ENCODE measurements at places on chromosomes 1 and 21.
A peak's percentile ranks its signal among the peaks of the same experiment; 100 is the strongest.

DNA sequence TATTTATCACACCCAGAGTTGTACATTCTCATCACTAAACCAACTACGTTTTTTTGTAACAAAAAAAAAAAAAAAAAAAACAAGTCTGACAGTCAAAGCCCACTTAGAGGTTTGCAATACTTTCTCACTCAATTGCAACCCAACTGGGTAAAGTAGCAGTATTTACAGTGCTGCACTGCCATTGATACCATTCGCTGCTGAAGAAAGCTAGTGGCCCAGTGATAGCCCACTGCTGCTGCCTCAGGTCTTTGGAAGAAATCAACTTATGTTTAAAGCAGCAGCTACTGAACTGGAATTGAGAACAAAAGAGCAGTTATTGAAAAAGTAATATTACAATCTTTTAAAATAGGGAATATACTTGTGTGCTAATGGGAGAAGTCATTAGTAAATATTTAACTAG lies 2.7 kb downstream of the HNRNPU start:
- no peak for DNase-seq

GRCh38 chr1:1563688-1564087 lies 11.0 kb downstream of the SSU72 start:
- peak; percentile 77 for DNase-seq

DNA sequence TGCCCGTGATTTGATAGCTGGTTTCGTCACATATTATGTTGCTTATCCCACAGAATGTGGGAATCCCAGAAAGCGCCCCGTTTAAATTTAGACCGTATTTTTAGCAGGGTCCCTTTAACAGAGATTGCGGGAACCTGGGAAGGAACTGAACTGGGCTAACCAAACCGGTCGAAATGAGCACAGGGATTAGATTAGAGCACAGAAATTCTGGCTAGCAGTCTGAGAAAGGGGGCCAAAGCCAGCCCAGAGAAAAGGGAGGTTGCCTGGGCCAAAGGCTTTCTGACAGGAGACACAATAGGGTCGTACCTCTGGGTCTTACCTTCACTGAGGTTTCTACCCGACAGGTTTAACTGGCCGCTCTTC lies 327 bp downstream of the LRRC40 start:
- DNase-seq = no peak

GRCh38 chr1:156815307-156815826 lies 1.3 kb downstream of the SH2D2A start:
- peak; percentile 34 for DNase-seq

- DNase-seq = no peak
Measured at GRCh38 chr1:173360487-173361063, 116.6 kb upstream of the PRDX6 start.

DNA sequence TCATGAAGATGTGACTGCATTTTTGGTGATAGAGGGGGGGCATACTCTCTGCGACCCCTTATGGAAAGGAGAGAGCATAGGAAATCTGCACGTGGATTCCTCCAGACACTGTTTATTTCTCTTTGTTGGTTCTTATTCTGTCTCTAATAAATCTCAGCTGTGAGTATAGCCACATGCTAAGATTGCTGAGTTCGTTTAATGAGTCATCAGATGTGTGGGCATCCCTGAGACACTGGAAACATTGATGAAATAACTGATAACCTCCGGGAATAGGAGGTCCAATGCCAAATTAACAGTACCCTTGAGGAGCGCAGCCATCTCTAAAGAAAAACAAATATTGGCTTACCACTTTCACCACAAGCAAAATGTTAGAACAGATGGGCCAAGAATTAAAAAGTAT lies 880.2 kb upstream of the NEGR1 start:
- DNase-seq = no peak

- no peak for DNase-seq
Measured at GRCh38 chr1:115237507-115237906, 100.5 kb downstream of the NGF start.

- DNase-seq = no peak
Measured at GRCh38 chr1:175679981-175680652, 63.3 kb downstream of the TNR start.

- no peak for DNase-seq
Measured at GRCh38 chr21:34935452-34935851, 113.7 kb downstream of the RUNX1 start.

DNA sequence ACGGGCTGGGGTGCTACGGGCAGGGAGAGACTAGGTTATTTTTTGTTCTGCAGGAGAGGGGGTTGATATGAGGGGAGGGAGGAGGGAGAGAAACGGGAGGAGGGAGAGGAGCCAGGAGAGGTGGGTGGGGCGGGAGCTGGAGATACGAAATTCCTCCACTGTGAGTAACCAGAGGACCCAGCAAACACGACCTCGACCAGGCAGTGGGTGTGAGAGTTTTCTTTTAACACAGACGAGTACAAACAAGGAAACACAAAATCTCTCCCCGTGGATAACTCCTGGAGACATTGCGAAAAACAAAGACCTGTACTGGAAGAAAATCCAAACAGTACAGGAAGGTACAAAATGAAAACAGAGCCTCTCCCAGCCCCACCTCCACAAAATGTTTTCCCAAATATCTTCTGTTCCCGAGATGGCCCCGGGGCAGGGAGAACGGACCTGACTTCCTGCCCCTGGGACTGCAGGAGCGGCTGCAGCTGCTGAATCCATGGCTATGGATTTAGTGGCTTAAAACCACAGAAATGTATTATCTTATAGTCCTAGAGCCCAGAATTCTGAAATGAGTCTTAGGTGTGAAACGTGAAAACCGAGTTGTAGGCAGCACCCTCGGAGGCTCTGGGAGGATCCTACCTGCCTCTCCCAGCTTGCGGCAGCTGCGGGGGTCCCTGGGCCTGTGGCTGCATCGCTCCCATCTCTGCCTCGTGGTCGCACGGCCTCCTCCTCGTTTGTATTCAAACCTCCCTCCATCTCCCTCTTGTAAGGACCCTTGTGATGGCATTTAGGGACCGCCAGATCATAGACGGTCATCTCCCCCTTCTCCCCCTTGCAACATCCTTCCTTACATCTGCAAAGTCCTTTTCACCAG lies 82.2 kb downstream of the RIPK4 start:
- no peak for DNase-seq

DNA sequence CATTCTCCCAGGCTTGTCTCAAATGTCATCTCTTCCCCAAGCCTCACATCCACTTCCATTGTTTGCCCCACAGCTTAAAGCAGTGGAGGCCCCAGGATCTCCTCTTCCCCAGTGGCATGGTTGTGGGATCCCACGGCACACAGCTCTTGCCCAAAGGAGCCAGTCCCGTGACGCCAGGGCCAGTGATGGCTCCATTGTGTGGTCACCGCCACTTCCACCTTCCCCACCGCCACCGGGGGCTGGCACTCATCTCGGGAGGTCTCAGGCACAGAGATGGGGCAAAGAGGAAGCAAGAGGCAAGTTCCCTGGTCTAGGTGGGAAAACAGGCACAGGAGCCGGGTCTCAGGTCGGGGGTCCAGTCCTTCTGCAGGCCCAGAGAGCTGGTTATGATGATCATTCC lies 22.9 kb upstream of the ALDH4A1 start:
- no peak for DNase-seq

- no peak for DNase-seq
Measured at GRCh38 chr21:28345934-28346333, 646.7 kb downstream of the LTN1 start.

GRCh38 chr1:187018291-187018690 lies 189.5 kb downstream of the PLA2G4A start:
- no peak for DNase-seq

- no peak for DNase-seq
Measured at GRCh38 chr1:62235576-62235975, 40.9 kb downstream of the L1TD1 start.

- DNase-seq = no peak
Measured at GRCh38 chr1:16920951-16921350, 780 bp upstream of the CROCC start.

GRCh38 chr1:237011432-237011831 lies 7.2 kb upstream of the MT1HL1 start:
- DNase-seq = no peak

GRCh38 chr1:162943622-162944021 lies 82.6 kb upstream of the CCDC190 start:
- DNase-seq = no peak

- no peak for DNase-seq
Measured at GRCh38 chr1:58465825-58466629, 80.5 kb downstream of the OMA1 start.

- no peak for DNase-seq
Measured at GRCh38 chr21:37536616-37537278, 170.2 kb downstream of the DYRK1A start.

DNA sequence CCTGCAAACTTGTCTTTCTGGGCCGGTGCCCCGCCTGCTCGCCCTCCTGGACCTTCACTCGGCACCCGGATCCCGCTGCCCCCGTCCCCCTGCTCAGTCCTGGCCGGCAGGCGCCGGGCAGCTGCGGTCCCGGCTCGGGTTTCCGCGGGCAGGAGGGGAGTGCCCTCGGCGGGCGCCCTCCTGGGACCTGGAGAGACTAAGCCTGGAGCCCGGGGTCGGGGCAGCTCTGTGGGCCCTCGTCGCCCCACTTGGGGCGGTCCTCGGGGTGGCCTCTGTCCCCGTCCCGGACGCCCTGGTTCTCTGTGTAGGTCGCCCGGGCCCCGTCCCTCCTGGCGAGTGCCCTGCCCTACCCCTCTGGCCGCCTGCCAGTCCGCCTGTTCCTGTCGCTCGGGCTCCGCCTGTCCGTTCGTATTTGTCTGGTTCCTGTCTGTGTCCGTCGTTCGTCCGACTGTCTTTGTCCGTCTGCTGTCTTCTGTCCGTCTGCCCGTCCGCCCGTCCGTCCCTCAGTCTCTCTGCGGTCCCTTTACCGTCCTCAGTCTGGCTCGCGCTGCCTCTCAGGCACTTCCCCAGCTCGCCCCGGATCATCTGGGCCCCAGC lies 490 bp downstream of the SERINC2 start:
- peak; percentile 87 for DNase-seq

- no peak for DNase-seq
Measured at GRCh38 chr1:11515368-11516300, 36.7 kb downstream of the DISP3 start.

DNA sequence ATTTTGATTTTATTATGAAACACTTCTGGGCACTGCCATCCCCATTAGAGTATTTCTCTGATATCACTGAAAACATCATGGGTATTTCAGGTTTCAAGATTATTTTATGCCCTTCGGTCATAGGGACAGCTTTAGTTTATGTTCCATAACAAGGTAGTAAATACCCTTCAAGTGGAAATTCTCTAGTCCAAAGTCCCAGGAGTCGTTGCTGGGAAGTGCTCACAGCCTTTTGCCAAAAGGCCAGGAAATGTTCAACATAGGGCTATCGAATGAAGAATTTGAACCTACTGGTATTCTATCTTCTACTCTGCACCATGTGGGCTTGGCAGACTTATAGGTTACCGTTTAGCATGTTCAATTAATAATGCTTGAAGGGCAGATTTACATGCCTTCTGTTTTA lies 7.7 kb upstream of the MFSD2A start:
- no peak for DNase-seq

DNA sequence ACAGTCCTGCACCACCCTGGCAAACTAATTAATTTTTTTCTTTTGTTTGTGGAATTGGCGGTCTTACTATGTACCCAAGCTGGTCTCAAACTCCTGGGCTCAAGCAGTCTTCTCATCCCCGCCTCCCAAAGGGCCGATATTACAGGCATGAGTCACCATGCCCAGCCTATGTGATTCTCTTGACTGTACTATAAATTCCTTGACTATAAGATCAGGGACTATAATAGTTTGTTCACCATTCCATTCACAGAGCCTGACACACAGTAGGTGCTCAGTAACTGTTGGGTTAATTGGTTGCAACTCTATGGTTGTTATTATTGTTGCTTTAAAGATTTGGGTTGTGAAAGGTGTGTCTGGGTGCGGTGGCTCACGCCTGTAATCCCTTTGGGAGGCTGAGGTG lies 17.2 kb downstream of the DAP3 start:
- no peak for DNase-seq

DNA sequence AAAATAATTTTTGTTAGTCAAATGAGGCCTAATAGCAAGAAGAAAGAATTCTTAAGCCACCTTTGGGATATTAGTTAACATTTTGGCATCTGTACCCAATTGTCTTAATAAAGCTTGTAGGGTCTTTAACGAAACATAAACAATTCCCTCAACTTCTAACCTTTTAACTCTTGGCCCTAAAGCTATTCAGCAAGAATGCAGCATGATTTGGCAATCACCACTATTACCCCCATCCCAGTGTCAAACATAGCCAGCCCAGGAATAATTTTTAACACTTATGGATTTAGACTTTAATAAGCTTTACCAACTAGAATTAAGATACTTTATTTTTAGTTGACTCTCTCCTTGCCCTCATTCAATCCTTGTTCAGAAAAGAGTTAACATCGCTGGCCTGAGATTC lies 2.5 kb upstream of the SLC16A4 start:
- DNase-seq = no peak

GRCh38 chr1:7105269-7105668 lies 320.0 kb downstream of the CAMTA1 start:
- DNase-seq = no peak

DNA sequence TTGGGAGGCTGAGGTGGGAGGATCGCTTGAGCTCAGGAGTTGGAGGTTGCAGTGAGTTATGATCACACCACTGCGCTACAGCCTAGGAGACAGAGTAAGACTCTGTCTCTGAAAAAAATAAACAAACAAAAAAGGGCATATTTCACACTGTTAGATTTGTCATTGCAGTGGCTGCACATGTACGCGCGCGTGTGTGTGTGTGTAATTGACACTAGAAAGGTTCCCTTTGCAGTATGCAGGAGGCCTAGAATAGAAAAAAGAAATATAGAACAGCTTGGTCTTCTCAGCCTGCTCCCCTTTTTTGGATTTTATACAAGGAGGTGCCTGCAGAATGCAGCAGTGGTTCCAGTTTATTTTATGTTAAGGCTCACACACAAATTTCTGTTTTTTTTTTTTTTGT lies 8.6 kb downstream of the MACO1 start:
- DNase-seq = no peak
